ENCODE measurements at places on chromosomes 2 and 18. TPM values are rescaled to one million over a fixed set of nuclear protein-coding genes. Genes with fewer than 3 reads are reported as not detected.
A peak's percentile ranks its signal among the peaks of the same experiment; 100 is the strongest.

DNA sequence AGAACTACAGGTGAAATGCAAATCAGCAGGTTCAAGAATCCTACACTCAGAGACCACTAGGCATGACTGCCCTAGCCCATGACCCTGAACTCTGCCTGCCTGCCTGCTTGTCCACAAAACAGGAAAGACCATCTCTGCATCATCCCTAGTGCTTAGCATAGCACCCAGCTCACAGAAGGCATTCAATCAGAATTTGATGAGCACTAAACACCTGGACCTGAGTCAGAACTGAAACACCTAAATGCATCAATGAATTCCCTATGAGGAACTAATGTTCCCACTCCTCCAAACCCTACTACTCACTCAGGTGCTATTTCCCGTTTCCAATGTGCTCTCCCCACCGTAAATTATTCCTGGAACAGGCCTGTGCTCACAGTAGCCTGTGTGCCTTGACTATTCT is 21.7 kb downstream of the MRPS5 start:
- no peaks in the 10 kb centered on the region for H3K4me1 ChIP-seq
- no peaks in the 10 kb centered on the region for H3K27me3 ChIP-seq
- H3K27ac ChIP-seq: no peak overlapping the region
- no peak overlapping the region for H3K4me3 ChIP-seq
- peaks cover 7% of the 10 kb centered on the region for H3K36me3 ChIP-seq
- no peak for DNase-seq

- no peak overlapping the region for H3K27ac ChIP-seq
- no peak overlapping the region for H3K4me3 ChIP-seq
- H3K27me3 ChIP-seq: no peaks in the 10 kb centered on the region
- H3K36me3 ChIP-seq: no peaks in the 10 kb centered on the region
- no peaks in the 10 kb centered on the region for H3K4me1 ChIP-seq
These were observed 37.9 kb downstream of the PMS1 start for GRCh38 chr2:189821953-189822748.

DNA sequence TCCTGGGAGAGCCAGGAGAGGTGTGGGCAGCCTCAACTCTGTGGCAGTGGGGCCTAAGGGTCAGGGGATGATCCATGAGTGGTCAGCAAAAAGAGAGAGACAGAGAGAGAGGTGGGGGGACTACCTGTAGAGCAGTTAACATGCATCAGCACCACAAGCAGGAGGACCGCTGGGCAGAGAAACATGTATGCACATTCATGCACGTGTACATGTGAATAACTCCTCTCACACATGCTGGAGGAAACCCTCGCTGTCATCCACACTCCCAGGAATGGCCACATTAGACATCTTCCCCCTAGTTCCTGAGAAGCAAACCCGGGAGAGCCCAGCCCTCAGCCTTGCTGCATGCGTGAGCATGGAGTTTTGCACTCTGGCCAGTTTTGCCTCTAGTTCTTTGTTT is 166.1 kb downstream of the SMAD7 start:
- H3K36me3 ChIP-seq: no peaks in the 10 kb centered on the region
- DNase-seq: peak; percentile 63
- H3K27me3 ChIP-seq: no peaks in the 10 kb centered on the region
- H3K27ac ChIP-seq: peak overlapping the region; percentile 34

- no peak within 1 kb of the TSS for H3K4me3 ChIP-seq
- H3K27me3 ChIP-seq: no peaks in the 10 kb centered on the region
- no peak for DNase-seq
- no peaks in the 10 kb centered on the region for H3K4me1 ChIP-seq
- no peaks in the 10 kb centered on the region for H3K36me3 ChIP-seq
These were observed at the start of gene LRRTM4 for GRCh38 chr2:77521931-77522470. LRRTM4 (minus strand) TSS chr2:77522376.

DNA sequence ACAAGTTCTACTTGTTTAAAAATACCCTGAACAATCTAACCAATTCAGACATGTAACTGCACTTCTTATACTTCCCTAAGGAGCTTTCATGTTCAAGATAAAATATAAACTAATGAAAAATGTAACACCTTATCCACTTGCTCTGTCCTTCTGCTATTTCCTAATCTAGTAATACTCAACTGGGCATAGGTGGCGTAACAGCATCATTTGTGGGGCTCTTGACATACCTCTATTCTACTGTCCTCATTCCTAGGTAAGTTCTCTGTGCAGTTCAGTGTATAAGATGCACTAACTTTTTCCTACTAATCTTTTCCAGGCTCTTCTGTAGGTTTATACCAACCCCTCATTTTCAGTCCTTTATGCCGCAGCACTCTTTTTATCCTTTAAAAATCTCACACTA is 36.7 kb downstream of the PRKD3 start:
- H3K27me3 ChIP-seq: no peaks in the 10 kb centered on the region
- no peak overlapping the region for H3K4me3 ChIP-seq
- H3K27ac ChIP-seq: no peak overlapping the region
- no peak for DNase-seq

DNA sequence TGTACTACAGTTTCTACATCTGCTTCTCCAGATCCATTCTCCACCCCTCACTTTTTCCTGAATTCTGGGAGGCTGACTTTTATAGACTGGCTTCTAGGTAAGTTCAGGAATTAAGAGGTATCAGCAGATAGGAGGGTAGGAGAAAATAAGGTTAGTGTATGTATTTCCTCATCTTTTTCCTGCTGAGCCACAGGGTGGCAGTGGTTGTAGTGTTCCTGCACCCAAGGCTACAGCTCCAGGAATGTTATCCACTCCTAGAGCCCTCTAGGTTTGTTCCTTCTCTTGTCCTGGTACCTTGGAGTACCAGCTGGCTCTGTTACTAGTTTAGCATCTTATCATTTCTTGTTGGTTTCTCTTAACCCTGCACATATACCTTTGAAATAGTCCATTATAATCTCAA is 40.7 kb upstream of the C2orf66 start:
- no peaks in the 10 kb centered on the region for H3K27me3 ChIP-seq
- H3K27ac ChIP-seq: no peak overlapping the region
- no peak for DNase-seq
- no peaks in the 10 kb centered on the region for H3K36me3 ChIP-seq
- no peak overlapping the region for H3K4me3 ChIP-seq

GRCh38 chr2:164620873-164621763 is at the start of gene GRB14:
GRB14 (minus strand) TSS chr2:164621482; CDS start chr2:164621309, 173 bp downstream.
- H3K36me3 ChIP-seq: no peaks in the 10 kb centered on the region
- H3K27ac ChIP-seq: no peak within 1 kb of the TSS
- H3K4me3 ChIP-seq: peak within 1 kb of the TSS; percentile 58
- peaks cover 8% of the 10 kb centered on the region for H3K4me1 ChIP-seq
- H3K27me3 ChIP-seq: no peaks in the 10 kb centered on the region

DNA sequence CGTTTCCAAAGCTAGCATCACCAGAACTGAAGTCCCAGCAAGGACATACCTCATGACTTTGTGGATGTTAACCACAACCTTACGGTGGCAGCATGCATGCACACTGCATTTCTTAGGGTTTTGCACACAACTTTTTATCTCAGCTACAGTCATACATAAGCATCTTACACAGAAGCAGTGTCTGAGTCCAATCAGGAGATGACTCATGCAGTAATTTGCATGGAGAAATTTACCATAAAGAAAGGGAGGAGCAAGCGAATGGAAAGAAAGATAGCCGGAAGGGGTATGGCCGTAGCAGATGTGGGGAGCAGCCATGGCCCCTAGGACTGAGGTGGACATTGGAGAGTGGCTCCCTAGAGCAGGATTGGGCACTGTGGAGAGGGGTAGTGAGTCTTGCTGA is 522.5 kb downstream of the GALR1 start:
- H3K4me3 ChIP-seq: no peak overlapping the region
- H3K4me1 ChIP-seq: no peaks in the 10 kb centered on the region
- H3K36me3 ChIP-seq: no peaks in the 10 kb centered on the region
- H3K27ac ChIP-seq: no peak overlapping the region
- no peak for DNase-seq

GRCh38 chr2:174590928-174591648 is 6.5 kb downstream of the WIPF1 start:
- DNase-seq: no peak
- H3K27me3 ChIP-seq: no peaks in the 10 kb centered on the region
- H3K36me3 ChIP-seq: no peaks in the 10 kb centered on the region
- no peak overlapping the region for H3K4me3 ChIP-seq

DNA sequence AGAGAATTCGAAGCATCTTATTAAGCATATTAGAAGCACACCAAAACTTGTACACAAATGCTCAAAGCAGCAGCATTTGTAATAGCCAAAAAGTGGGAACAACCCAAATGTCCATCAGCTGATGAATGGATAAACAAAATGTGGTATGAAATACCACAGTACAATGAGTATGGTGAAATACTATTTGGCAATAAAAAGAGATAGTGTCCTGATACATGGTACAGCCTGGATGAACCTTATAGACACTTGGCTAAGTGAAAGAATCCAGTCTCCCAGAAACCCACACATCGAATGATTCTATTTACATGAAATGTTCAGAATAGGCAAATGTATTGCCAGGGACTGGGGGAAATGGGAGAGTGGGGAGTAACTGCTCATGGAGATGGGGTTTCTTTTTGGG is 3.0 kb downstream of the SPATA3 start:
- H3K36me3 ChIP-seq: no peaks in the 10 kb centered on the region
- no peak overlapping the region for H3K4me3 ChIP-seq
- H3K4me1 ChIP-seq: no peaks in the 10 kb centered on the region
- no peak for DNase-seq
- no peak overlapping the region for H3K27ac ChIP-seq

GRCh38 chr18:37805773-37806404 is 240.3 kb upstream of the CELF4 start:
- DNase-seq: no peak
- no peak overlapping the region for H3K27ac ChIP-seq
- H3K36me3 ChIP-seq: no peaks in the 10 kb centered on the region
- H3K27me3 ChIP-seq: no peaks in the 10 kb centered on the region
- no peaks in the 10 kb centered on the region for H3K4me1 ChIP-seq
- no peak overlapping the region for H3K4me3 ChIP-seq

GRCh38 chr2:124034265-124034664 is 9.2 kb downstream of the CNTNAP5 start:
- H3K27me3 ChIP-seq: no peaks in the 10 kb centered on the region
- H3K4me3 ChIP-seq: no peak overlapping the region
- no peak for DNase-seq
- H3K27ac ChIP-seq: no peak overlapping the region
- H3K4me1 ChIP-seq: no peaks in the 10 kb centered on the region

DNA sequence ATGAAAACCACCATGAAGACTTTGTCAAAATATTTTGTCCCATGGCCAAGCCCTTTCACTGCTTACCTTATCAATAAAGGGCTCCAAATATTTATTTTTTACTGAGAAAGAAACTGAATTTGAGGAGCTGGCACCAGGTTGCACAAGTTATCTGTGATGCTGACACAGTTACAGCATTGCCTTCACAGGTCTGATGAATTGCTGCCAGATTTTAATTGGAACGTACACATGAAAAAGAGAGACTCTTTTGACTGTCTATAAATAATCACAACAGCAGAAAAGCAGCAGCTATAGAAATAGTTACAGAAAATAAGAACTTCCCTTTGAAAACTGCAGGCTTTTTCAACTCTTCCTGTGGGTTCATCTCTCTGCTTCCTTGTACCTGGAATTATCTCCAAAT is 23.9 kb downstream of the TMEM200C start:
- H3K27ac ChIP-seq: no peak overlapping the region
- H3K4me1 ChIP-seq: no peaks in the 10 kb centered on the region
- H3K27me3 ChIP-seq: no peaks in the 10 kb centered on the region
- H3K36me3 ChIP-seq: no peaks in the 10 kb centered on the region
- no peak for DNase-seq

GRCh38 chr2:41966920-41967319 is 80.9 kb upstream of the PKDCC start:
- no peaks in the 10 kb centered on the region for H3K36me3 ChIP-seq
- peak overlapping the region; percentile 93 for H3K27ac ChIP-seq
- H3K27me3 ChIP-seq: no peaks in the 10 kb centered on the region
- no peak overlapping the region for H3K4me3 ChIP-seq
- peak; percentile 71 for DNase-seq
- H3K4me1 ChIP-seq: peaks cover 13% of the 10 kb centered on the region

DNA sequence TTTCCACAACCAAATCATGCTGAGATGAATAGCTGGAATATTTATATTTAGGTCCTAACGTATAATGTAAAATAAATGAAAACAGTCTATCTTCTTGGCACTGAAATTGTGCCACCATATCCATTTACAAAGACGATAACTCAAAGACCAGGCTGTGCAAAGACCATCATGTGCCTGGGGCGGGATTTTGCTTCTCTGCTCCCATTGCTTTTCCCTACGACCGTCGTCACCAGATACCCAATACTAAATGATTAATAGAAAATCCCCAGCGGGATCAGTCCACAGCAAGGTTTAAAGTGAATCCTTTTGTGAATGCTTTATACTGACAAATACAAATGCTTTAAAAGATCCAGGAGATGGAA is 194.3 kb upstream of the ARL4C start:
- no peak overlapping the region for H3K4me3 ChIP-seq
- H3K36me3 ChIP-seq: no peaks in the 10 kb centered on the region
- DNase-seq: no peak
- no peaks in the 10 kb centered on the region for H3K27me3 ChIP-seq

The GALNT5 gene
- 0.88 TPM for polyA plus RNA-seq

The METTL21A gene
- polyA plus RNA-seq: 15.4 TPM

The MEP1B gene
- polyA plus RNA-seq: 6.0 TPM

The C18orf54 gene
- 1.4 TPM for polyA plus RNA-seq

The ATL2 gene
- 7.5 TPM for polyA plus RNA-seq

The RNF125 gene
- 0.05 TPM for polyA plus RNA-seq

The GPR35 gene
- polyA plus RNA-seq: 10.1 TPM

The SMAD7 gene
- polyA plus RNA-seq: 32.9 TPM

The AQP4 gene
- not detected for polyA plus RNA-seq

The GALM gene
- 12.7 TPM for polyA plus RNA-seq

The NDUFB3 gene
- 62.8 TPM for polyA plus RNA-seq

The EFEMP1 gene
- polyA plus RNA-seq: 551 TPM
